T-helper 9 cell (primary cell): ENCODE measurements at places on chromosomes 2 and 18.

GRCh38 chr2:143954186-143954585 lies 565.7 kb downstream of the ZEB2 start:
- DNase-seq = no peak

- no peak for DNase-seq
These were observed 72.7 kb upstream of the MAP3K20 start for GRCh38 chr2:173002751-173003541.

GRCh38 chr2:67952066-67952465 lies 110.7 kb downstream of the C1D start:
- DNase-seq = no peak

GRCh38 chr2:213246497-213247281 lies 37.6 kb upstream of the SPAG16 start:
- DNase-seq = peak; percentile 45

DNA sequence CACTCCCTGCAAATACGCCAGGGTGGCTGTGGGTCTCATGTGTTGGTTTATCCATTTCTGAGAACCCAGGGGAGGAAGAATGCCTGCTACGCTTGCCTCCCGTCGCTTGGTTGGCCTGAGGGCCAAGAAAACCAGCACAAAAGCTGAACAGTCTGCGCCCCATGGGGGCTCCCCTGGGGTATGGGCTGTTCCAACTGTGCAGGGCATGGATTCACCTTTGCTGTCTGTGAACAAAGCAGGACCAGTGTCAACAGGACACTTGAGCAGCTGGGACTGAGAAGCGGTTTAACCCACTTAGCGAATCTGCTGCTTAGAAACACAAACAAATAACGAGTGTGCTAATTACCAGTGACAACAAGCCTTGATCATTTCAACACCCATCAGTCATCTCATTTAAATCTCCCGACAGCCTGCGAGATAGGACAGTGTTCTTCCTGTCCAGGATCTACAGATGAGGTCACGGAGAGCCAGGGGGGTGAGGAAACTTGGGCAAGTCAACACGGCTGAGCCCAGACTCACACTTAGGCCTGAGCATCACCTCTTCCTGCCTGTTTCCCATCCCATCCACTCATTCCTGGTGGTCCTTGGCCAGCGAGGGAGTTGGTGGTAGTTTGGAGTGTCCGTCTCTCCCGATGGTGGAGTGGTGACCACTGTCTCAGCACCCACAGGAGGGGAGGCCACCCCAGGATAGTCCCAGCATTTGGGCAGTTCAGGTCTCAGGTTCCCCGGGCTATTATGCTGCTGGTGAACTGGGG lies 111.6 kb upstream of the HAAO start:
- no peak for DNase-seq

- DNase-seq = no peak
These were observed 5.8 kb upstream of the FAM228A start for GRCh38 chr2:24169023-24169422.

DNA sequence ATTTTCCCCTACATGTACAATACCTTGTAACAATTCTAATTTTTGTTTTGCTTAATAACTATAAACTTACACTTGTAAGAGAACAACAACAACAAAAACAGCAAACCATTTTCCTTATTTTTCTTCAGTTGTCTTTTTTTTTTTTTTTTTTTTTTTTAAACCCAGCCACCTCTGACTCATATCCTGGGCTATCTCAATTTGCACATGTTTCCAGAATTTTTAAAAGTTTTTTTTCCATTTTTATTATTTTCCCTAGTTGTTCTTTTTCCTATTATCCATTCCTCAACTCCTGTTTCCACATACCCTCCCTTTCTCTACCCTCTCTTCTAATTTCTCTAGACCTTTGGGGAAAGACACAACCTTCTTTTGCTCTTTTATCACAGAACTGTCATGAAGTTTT lies 112.5 kb downstream of the EFEMP1 start:
- no peak for DNase-seq

- no peak for DNase-seq
These were observed 346.5 kb upstream of the ETAA1 start for GRCh38 chr2:67050622-67051021.

DNA sequence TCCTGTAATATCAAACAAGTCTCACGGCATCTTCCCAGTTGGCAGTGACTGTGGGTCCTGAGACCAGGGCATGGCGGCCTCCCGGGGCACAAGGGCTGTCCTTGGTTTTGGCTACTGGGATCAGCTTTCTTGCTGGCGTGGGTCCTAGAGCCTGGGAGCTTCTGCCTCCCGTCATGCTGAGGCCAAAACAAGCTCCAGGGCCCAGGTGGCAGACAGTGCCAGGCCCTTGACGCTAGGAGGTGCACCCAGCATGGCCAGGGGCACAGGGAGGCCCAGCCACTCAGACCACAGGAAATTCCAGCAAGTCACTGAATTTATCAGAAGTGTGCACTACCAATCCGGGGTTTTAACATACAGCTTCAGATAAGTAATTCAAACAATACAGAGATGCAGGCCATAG lies 184.7 kb downstream of the EIPR1 start:
- no peak for DNase-seq

- DNase-seq = no peak
These were observed 279.5 kb upstream of the SIX2 start for GRCh38 chr2:45288532-45289417.

GRCh38 chr2:18186816-18187613 lies 308.5 kb downstream of the KCNS3 start:
- DNase-seq = no peak

DNA sequence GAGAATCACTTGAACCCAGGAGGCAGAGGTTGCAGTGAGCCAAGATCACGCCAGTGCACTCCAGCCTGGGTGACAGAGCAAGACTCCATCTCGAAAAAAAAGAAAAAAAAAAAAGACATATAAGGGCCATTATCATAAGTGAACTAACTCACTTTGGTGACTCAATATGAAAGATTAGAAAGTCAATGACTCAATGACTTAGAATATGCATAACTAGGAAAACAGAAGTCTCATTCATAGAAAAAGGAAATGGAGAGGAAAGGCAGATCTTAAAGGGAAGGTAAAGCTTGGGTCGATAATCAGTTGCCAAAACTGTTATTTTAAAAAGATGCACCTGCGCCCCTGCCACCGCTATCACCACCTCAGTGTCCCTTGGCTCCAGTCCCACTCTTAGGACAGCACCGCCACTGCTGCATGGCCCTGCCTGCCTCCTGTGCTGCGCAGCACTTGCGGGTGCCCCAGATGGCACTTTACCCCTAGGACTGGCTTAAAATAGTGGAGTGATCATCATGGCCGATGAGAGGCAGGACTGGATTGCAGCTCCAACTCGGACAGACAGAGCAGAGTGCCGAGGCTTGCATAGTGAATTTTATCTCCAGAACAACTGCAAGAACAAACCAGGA lies 54.7 kb downstream of the INO80D start:
- DNase-seq = no peak

DNA sequence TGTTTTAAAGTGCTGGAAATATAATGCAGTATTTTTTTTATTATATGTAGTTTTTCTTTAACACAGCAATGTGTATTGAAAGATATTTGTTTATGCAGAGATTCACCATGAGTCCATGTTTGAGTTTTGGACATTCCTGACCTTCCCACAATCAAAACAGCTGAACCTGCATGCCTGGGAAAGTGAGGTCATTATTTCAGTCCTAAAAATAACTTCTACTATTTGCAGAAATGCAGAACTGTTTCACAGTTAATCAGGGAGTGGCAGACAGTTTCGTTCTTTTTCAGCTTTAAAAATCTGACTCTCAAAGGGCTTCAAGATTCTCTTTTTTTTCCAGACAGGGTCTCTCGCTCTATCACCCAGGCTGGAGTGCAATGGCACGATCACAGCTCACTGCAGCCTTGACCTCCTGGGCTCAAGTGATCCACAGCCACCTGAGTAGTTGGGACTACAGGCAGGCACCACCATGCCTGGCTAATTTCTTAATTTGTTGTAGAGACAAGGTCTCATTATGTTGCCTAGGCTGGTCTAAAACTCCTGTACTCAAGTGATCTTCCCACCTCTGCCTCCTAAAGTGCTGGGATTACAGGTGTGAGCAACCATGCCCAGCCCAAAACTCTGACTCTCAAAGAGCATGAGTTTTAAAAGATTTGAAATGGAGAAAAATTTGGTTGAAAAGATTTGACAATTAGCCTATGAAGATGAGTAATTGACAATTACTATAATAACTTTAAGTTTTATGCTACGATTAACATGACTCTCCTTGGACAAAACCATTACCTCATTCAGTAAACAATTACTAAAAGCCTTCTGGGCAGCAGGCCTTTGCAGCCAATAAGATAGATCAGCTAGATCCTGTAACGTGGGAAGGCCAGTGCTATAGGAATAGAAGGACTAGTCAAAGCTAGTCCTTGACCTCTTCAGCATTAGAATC lies 5.0 kb upstream of the MYL12B start:
- no peak for DNase-seq

- DNase-seq = no peak
These were observed 535.2 kb downstream of the GALR1 start for GRCh38 chr18:77784759-77785379.

DNA sequence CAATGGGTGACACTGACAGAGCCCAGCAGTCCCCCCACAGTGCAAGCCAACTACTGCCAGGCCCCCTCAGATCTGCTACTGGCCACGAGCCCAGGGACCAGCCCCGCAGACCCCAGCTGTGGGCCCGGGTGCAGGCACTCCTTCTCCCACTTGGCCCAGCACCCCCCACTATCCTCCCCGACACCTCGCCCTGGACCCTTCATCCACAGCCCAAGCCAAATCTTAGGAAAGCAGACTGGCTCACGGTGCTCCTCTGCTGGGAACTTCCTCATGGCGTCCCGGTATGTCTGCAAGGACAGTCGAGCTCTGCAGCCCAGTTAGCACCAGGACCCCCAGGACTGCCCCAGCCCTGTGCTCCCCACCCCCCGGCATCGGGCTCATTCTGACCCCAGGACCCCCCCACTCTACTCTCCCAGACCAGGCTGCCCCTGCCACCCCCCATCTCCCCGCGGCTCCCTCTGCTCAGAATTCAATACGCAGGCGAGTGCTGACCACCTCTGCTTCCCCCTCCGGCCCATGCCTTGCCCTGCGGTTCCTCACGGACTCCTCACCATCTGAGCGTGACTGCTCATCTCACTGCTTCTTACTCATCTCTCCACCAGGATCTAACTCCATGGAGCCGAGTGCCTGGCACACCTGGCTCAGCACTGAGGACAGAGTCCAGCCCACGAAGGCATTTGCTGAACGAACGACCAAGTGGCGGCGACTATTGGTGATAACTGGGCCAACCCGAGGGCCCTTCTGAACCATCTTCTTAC lies 85.7 kb downstream of the PXDN start:
- no peak for DNase-seq

GRCh38 chr18:21915546-21915945 lies 175.0 kb downstream of the MIB1 start:
- DNase-seq = no peak

GRCh38 chr2:224263571-224264043 lies 138.3 kb downstream of the FAM124B start:
- DNase-seq = no peak
